ENCODE measurements at places on chromosomes 3 and 15. TPM values are rescaled to one million over a fixed set of nuclear protein-coding genes. Genes with fewer than 3 reads are reported as not detected.

The SCG5 gene
- 28.3 TPM for polyA plus RNA-seq

The EXOG gene
- polyA plus RNA-seq, result 14.1 TPM

The CAMKV gene
- polyA plus RNA-seq, result 0.20 TPM

The OIP5 gene
- polyA plus RNA-seq, result 9.6 TPM

The FSIP1 gene
- polyA plus RNA-seq, result 1.5 TPM

The KCNAB1 gene
- 10.9 TPM for polyA plus RNA-seq

The DLL4 gene
- polyA plus RNA-seq, result 7.4 TPM

The FGF7 gene
- polyA plus RNA-seq, result 15.0 TPM

The COPG1 gene
- polyA plus RNA-seq, result 150 TPM

The GABRG3 gene
- 1.8 TPM for polyA plus RNA-seq

The BFSP2 gene
- not detected for polyA plus RNA-seq

The ZSCAN2 gene
- polyA plus RNA-seq, result 28.4 TPM

The CACNA2D3 gene
- 3.2 TPM for polyA plus RNA-seq

The EBLN2 gene
- 3.5 TPM for polyA plus RNA-seq

The MESP1 gene
- polyA plus RNA-seq, result 1.3 TPM

The TRAT1 gene
- polyA plus RNA-seq, result not detected

The MESP2 gene
- 0.34 TPM for polyA plus RNA-seq

The CADPS gene
- polyA plus RNA-seq, result 1.8 TPM
